ENCODE measurements at places on chromosomes 2 and 18.

DNA sequence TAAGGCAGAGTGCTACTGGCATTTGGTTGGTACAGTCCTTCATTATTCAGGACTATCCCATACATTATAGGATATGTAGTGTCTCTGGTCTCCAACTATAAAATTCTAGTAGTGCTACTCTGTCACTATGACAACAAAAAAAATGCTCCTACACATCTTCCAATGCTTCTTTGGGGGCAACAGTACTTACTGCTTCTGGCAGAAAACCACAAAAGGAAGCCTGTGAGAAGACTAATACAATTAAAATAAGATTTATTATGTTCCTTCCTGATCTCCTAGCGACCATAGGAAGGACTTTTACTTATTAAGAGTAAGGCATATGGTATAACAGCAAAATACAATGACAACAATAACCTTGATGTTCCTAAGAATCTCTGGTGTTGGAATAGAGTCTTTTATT is 48.4 kb upstream of the CPO start:
- no peak overlapping the region for H3K4me3 ChIP-seq
- H3K4me1 ChIP-seq, result no peaks in the 10 kb centered on the region
- no peaks in the 10 kb centered on the region for H3K27me3 ChIP-seq

DNA sequence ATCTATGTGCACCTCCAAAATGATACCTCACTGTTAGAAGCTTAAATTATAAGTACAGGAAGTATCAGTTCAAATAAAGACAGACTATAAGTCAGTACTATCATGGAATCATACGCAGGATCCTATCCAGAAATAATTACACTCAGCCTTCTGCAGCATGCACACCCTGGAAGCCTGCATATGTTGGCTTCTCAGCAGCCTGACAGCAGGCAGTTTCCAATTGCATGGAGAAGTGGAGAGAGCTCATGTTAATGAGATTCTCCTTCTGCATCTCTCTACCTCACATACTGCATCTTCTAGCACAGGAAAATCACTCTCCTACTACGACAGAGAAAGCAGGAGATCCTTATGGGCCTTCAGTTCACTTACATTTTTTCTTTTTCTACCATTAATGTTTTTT is 20.5 kb downstream of the NR4A2 start:
- peaks cover 2% of the 10 kb centered on the region for H3K4me1 ChIP-seq
- H3K27ac ChIP-seq, result no peak overlapping the region
- H3K4me3 ChIP-seq, result no peak overlapping the region
- DNase-seq, result no peak
- H3K36me3 ChIP-seq, result no peaks in the 10 kb centered on the region

GRCh38 chr2:235546151-235546435 is 52.2 kb downstream of the AGAP1 start:
- DNase-seq, result no peak
- H3K4me3 ChIP-seq, result no peak overlapping the region
- no peaks in the 10 kb centered on the region for H3K4me1 ChIP-seq

GRCh38 chr2:37631292-37631691 is 40.1 kb downstream of the CDC42EP3 start:
- H3K27me3 ChIP-seq, result no peaks in the 10 kb centered on the region
- H3K4me3 ChIP-seq, result no peak overlapping the region
- H3K36me3 ChIP-seq, result peaks cover 3% of the 10 kb centered on the region

- H3K36me3 ChIP-seq, result peaks cover 45% of the 10 kb centered on the region
- peaks cover 40% of the 10 kb centered on the region for H3K4me1 ChIP-seq
- H3K27me3 ChIP-seq, result peaks cover 3% of the 10 kb centered on the region
- peak within 1 kb of the TSS; percentile 91 for H3K4me3 ChIP-seq
- H3K27ac ChIP-seq, result peak within 1 kb of the TSS; percentile 98
Measured at GRCh38 chr18:50287441-50288347, at the start of gene CXXC1. Gene CXXC1 (minus strand): TSS chr18:50287692. CDS start chr18:50287589, 103 bp downstream.

- no peak overlapping the region for H3K27ac ChIP-seq
- H3K36me3 ChIP-seq, result no peaks in the 10 kb centered on the region
- H3K27me3 ChIP-seq, result no peaks in the 10 kb centered on the region
- no peaks in the 10 kb centered on the region for H3K4me1 ChIP-seq
- no peak for DNase-seq
Measured at GRCh38 chr2:18991177-18992168, 366.9 kb downstream of the OSR1 start.

GRCh38 chr18:24721388-24721787 is 261.0 kb downstream of the HRH4 start:
- H3K4me3 ChIP-seq, result no peak overlapping the region
- H3K27me3 ChIP-seq, result peaks cover 12% of the 10 kb centered on the region
- no peak overlapping the region for H3K27ac ChIP-seq
- DNase-seq, result no peak
- H3K36me3 ChIP-seq, result no peaks in the 10 kb centered on the region
- H3K4me1 ChIP-seq, result no peaks in the 10 kb centered on the region

- peaks cover 16% of the 10 kb centered on the region for H3K36me3 ChIP-seq
- no peak for DNase-seq
- no peaks in the 10 kb centered on the region for H3K27me3 ChIP-seq
- H3K4me3 ChIP-seq, result no peak overlapping the region
Measured at GRCh38 chr2:27911458-27912210, 21.1 kb downstream of the BABAM2 start.

- no peaks in the 10 kb centered on the region for H3K27me3 ChIP-seq
- peaks cover under 1% of the 10 kb centered on the region for H3K36me3 ChIP-seq
- H3K27ac ChIP-seq, result no peak overlapping the region
- H3K4me1 ChIP-seq, result peaks cover 17% of the 10 kb centered on the region
- H3K4me3 ChIP-seq, result no peak overlapping the region
Measured at GRCh38 chr2:234212534-234212933, 162.0 kb downstream of the SPP2 start.

GRCh38 chr2:65227020-65227455 is 593 bp upstream of the ACTR2 start:
- peaks cover 44% of the 10 kb centered on the region for H3K4me1 ChIP-seq
- no peak for DNase-seq
- H3K4me3 ChIP-seq, result peak overlapping the region; percentile 100
- H3K36me3 ChIP-seq, result peaks cover 20% of the 10 kb centered on the region
- H3K27me3 ChIP-seq, result peaks cover 4% of the 10 kb centered on the region

All from activated naive CD4-positive, alpha-beta T cell treated with anti-CD3 and anti-CD28 coated beads, Interleukin-2, amount 10 ng/mL, durations not matched to agents 7 days and 5 days (primary cell).